Activated B cell treated with CpG ODN at 0.5 μM for 24 hours (primary cell): ENCODE measurements at places on chromosomes 5 and 9. TPM values are rescaled to one million over a fixed set of nuclear protein-coding genes. Genes with fewer than 3 reads are reported as not detected.

The GFRA3 gene
- not detected in 2 replicates for total RNA-seq

The CTSV gene
- total RNA-seq: not detected in 2 replicates

The LCN15 gene
- total RNA-seq: not detected in 2 replicates

The IL4 gene
- not detected in 2 replicates for total RNA-seq

The MPDZ gene
- not detected in 2 replicates for total RNA-seq

The PCDHB7 gene
- total RNA-seq: not detected in 2 replicates

The ASPN gene
- not detected in 2 replicates for total RNA-seq

DNA sequence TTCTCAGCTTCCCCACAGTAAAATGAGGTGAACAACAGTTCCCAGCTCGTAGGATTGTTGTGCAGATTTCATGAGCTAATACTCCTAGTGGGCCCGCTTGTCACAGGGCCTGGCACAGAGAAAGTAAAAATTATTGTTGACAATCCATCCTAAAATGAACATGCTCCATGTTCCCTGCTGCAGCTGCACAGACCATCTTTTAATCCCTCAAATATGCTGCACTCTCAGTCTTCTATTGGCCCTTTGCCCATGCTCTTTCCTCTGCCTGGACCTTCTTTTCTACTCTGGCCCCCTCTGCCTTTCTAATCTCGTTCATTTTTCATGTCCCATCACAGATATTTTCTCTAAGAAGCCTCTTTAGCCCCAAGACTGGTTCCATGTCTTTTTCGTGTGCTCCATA is 117.7 kb upstream of the NR3C1 start:
- DNase-seq: no peak

DNA sequence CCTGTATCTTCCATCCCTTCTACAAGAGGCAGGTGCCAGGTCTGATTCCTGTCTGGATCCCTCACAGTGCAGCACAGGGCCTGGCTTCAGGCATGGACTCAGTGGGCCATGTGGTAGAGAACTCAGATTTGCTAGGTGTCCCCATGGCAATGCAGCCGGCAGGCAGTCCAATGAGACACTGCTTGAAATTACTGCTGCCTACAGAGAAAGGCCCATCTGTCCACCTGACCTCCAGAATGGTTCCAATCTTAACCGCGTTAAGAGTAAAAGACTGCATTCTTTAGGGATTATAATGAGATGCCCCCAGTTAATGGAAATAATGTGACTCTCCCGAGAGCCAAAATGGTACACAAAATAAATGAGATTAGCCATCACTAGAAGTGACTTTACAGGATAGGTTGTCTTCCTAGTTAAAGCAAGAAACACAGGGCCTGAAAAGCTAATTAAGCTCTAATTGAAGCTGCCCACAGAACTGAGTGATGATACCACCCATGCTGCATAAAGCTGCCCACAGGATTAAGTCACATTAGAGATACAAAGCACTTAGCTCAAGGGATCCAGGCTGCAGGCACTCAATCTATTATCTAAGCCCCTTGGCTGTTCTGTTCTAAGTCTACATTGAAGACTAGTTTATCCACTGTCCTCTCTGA is 11.4 kb downstream of the FAM193B start:
- no peak for DNase-seq

DNA sequence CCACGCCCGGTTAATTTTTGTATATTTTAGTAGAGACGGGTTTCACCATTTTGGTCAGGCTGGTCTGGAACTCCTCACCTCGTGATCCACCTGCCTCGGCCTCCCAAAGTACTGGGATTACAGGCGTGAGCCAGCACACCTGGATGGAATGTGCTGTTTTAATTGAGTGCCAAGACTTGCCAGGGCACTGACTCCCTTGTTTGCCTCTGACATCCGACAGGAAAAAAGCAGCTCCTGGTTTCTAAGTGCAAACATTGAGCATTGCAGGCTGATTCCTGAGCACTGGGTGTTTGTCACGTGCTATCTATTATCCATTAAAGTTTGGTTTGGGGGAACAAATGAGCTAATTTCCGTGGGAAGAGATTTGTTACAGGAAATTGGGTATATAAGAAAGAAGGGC is 70.6 kb upstream of the CKMT2 start:
- no peak for DNase-seq

GRCh38 chr9:129996161-129996830 is 46.7 kb downstream of the FNBP1 start:
- no peak for DNase-seq

DNA sequence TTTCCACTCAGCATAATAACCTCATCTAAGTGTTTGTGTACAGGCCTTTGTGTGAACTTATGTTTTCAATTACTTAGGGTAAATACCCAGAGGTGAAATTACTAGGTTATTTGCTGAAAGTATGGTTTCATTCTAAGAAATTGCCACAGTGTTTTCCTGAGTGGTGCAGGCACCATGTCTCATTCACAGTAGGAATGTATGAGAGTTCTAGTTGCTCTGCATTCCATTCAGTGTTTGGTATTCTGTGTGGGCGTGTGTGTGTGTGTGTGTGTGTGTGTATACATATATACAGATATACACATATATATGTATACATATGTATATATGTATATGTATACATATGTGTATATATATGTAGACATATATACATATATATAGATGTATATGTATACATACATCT is 8.8 kb upstream of the SVEP1 start:
- DNase-seq: no peak

DNA sequence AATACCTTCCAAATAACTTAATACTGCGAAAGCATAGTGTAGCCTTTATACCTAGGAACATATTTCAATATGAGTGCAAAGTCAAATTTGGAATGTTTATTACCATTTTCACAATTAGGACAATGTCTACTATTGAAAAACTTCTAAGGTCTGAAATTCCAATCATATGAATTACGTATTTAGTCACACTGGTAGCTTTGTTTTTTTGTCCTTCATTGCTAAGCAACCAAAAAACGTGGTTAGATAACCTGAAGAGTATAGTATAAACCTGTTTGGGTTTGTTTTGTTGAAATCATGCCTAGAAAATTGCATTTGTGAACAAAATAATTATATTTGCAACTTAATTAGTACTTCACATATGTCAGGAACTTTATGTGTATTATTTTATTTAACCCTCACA is 134.2 kb downstream of the FBXO4 start:
- no peak for DNase-seq

DNA sequence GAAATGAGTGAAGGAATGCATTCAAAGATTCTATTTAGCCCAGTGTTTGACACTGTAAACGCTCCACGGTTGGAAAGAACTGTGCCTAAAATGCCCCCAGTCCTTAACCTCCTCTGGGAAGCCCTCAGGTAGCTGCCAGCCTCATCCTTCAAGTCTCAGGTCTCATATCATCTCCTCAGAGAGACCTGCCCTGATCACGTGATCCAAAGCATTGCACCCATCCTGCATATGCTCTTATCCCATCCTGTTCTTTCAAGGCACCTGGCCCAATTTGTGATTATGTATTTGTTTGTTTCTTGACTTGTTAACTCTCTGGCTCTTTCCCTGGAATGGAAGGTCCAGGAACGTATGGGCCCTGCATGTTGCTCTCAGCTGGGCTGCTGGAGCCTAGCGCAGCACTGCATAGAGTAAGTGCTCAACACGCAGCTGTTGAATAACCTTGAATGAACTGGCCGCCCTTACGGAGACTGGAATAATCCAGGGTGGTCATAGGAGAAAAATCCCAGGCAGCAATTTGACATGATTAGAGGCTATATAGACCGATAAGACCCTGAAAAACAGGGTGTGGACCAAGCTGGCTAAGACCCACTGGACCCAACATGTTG is 8.7 kb downstream of the C1QTNF2 start:
- DNase-seq: no peak

- DNase-seq: no peak
Observed at GRCh38 chr5:128216860-128217531, 133.4 kb downstream of the SLC12A2 start.

DNA sequence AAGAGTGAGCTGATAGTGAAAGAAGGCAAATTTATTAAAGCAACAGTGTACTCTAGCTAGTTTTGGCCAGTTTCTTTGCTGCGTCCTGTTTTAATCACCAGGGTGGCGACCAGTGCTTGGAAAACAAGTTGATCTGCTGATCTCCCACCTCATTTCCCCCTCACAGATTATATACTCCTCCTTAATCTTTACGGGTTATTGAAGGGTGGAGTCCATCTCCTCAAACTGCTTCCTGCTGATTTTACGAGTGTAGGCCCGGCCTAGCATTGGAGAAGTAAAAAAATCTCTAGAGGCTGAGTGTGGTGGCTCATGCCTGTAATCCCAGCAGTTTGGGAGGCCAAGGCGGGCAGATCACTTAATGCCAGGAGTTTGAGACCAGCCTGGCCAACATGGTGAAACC is 14.0 kb upstream of the CFAP95 start:
- no peak for DNase-seq

GRCh38 chr5:8399471-8399870 is 530.5 kb downstream of the MTRR start:
- no peak for DNase-seq

GRCh38 chr5:43230707-43231106 is 38.7 kb downstream of the NIM1K start:
- no peak for DNase-seq

GRCh38 chr5:10987276-10987924 is 226.4 kb upstream of the DAP start:
- DNase-seq: no peak

- no peak for DNase-seq
Observed at GRCh38 chr9:114105236-114105635, 6.1 kb upstream of the KIF12 start.
